ENCODE measurements at places on chromosomes 11 and 22.

- DNase-seq, result no peak
These were observed 55.6 kb downstream of the ARFGAP2 start for GRCh38 chr11:47121056-47121455.

GRCh38 chr22:46085828-46086576 lies 64.3 kb upstream of the PPARA start:
- no peak for DNase-seq

DNA sequence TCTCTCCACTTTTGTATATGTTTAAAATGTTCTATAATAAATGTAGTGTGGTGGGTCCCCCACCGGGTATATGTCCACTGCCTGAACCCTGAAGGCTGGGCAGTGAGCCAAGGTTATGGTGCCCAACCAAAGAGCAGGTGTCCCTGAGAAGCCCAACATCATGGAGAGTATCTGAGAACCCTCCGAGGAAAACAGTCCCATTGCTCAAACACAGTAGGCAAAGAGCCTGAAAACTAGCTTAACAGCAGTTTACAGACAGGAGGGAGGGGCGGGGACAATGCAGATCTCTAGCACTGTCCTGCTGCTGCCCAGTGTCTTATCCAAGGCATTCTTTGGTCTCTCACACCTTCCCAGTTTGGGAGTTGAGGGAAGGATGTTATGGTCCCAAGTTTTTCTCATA lies 91.0 kb downstream of the TMPRSS5 start:
- peak; percentile 46 for DNase-seq

DNA sequence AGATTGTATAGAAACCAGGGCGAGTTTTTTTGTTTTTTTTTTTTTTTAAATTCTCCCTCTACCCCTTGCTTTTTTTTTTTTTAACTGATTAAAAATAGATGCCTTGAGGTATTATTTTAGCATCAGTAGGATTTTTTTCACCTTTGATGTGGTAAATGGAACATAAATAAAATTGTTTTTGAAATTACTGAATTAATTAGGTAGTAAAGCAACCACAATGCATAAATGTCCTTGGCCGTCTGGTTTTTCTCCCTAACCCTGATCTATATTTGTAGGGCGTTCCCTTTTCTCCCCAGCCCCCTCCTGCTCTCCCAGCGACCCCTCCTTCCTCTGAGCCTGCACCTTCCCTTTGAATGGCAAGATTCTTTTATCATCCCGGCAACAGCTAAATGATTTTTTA lies 107.8 kb downstream of the ZBTB16 start:
- no peak for DNase-seq

GRCh38 chr11:67671211-67671520 lies 3.3 kb downstream of the ALDH3B2 start:
- DNase-seq, result no peak

DNA sequence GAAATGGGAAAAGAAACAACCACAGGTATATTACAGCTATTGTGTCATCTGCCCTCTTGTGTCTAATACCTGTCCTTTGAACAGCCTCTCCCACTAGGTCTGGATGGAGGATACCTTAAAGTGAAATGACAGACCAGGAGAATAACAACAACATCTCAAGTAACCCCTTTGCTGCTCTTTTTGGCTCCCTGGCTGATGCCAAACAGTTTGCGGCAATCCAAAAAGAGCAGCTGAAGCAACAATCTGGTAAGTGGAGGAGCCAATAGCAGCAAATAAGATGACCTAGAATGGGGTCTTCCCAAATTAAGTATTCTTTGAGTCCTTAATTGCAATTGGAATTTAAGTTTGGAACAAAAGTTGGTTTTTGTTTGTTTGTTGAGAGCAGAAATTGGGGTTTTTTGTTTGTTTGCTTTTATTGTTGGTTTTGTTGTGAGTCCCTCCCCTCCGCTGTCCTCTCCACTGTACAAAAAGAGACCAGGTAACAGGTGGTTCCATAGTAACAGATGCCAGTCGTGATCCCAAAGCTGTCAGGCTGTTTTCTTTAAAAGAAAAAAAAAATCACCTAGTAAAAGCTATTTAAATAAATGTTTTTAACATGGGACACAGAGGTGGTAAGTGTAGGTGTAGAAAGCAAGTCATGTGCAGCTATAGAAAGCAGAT lies 5.7 kb downstream of the UBE4A start:
- DNase-seq, result no peak

DNA sequence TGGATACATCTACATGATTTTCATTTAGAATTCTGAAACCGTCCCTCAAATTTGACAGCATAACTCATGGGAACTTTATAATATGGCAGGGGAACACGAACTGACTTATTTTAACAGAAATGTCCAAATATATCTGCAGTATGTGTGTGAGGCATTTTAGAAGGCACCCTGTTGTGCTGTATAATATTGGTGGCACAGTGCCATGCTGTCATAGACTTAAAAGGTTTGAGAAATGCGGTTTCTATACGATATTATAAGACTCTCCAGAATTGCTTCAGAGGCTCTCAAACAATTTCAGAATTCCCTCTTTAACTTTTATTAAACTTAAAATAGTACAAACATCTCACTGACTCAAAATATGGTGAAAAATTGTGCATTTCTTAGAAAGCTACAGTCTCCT lies 181.6 kb downstream of the MSANTD4 start:
- DNase-seq, result no peak

- DNase-seq, result no peak
These were observed 24.8 kb upstream of the ADORA2A start for GRCh38 chr22:24402460-24403192.

DNA sequence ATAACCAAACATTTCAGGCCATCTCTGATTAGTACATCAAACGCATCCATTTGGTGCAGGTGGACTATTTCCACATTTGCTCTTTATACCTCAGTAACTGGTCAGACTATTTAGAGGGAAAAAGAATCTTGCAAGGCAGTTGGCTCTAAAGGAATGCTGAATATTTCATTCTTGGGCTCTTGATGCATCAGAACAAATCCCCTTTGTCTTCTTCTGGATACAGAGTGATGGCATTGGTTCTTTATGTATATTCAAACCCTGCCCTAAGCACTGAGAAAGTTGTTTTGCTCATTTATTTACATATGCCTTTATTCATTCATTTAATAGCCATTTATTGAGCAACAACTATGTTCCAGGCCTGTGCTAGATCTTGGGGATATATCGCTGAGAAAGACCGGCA lies 31.1 kb upstream of the RAB30 start:
- no peak for DNase-seq

GRCh38 chr22:37273126-37273845 lies 9.0 kb upstream of the CYTH4 start:
- no peak for DNase-seq

GRCh38 chr22:20439928-20440575 lies 2.4 kb upstream of the SCARF2 start:
- DNase-seq, result no peak

GRCh38 chr11:72041364-72042063 lies 38.8 kb downstream of the NUMA1 start:
- peak; percentile 52 for DNase-seq

- DNase-seq, result peak; percentile 80
These were observed 1.5 kb downstream of the TMEM121B start for GRCh38 chr22:17119481-17120202.

GRCh38 chr22:17844150-17844549 lies 69.9 kb upstream of the BID start:
- no peak for DNase-seq

DNA sequence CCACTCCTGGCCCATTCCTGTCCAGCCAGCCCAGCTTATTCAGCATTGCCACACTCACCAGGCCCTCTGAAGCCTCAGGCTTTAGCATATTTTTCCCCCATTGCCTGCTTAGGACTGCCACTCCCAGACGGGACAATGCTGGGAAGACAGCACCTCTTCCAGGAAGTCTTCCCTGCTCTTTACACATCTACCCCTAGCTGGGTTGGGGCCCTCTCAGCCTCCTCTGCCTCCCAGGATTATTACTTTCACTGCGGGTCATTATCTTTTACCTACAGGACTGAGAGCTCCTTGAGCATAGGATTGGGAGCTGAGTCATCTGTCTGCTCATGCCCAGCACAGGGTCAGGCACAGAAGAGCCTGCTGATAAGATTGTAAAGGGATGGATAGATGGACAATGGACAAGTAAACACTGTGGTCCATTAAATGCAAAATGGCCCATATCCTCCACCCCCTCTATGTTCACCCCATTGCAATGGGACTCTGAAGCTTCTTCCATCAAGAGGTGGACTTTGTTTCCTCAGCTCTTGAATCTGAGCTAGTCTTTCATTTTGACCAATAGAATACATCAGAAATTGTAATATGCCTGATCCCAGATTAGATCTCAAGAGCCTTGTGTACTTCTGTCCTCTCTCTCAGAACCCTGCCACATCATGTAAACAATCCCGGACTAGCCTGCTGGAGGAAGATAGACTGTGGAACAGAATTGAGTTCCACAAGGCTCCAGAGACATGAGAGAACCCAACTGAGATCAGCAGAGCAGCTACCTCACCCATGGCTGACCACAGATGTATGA lies 32.0 kb upstream of the LRRC32 start:
- no peak for DNase-seq

- DNase-seq, result no peak
These were observed 102.6 kb downstream of the ALX4 start for GRCh38 chr11:44207292-44207691.

- DNase-seq, result no peak
These were observed 78.3 kb downstream of the TECTA start for GRCh38 chr11:121179306-121179705.

DNA sequence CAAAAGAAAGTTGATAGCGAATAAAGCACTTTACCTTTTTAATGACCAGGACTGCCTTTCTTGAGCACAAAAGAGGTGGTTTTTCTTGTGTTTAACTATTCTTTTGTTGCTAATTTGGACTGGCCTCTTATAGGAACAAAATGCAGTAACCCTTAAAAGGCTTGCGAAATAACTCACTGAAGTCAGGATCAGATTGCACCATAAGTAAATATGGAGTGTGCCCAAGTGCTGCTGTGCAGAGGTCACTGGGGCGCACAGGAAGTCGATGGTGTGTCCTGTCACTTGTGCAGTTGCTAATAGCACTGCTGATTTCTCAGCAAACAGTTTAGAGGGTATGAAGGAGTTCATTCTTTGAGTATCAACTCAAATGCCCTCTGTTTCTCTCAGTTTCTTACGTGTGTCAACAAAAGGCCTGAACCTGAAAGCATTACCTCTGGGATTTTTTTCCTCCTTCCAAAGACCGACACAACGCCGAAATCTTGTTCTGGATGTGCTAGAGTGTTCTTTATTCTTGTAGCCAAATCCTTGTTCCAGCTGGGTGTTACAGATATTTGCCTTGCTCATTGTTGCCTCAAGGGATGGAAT lies 71.3 kb downstream of the ATXN10 start:
- DNase-seq, result no peak

- no peak for DNase-seq
These were observed 6.9 kb downstream of the NCF4 start for GRCh38 chr22:36867695-36868094.

GRCh38 chr11:66012946-66013761 lies 1.3 kb downstream of the CST6 start:
- DNase-seq, result peak; percentile 40

DNA sequence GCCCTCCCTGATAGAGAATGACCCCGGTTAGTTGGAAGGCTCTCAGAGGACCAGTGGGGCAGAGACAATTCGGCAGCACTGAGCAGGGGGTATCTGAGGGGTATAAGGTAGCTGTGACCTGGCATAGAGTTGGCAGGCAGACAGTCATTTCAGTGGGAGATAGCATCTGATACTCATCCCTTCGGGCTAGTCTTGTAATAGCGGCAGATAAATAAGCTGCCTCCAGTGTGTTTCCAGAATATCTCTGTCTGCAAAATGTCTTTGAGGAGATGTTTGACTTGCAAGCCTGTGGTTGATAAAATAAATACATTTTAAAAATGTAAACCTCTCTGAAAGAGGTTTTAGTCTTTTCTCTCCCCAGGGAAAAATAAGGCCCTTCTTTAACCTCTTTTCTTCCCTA lies 54.2 kb downstream of the TEAD1 start:
- no peak for DNase-seq

DNA sequence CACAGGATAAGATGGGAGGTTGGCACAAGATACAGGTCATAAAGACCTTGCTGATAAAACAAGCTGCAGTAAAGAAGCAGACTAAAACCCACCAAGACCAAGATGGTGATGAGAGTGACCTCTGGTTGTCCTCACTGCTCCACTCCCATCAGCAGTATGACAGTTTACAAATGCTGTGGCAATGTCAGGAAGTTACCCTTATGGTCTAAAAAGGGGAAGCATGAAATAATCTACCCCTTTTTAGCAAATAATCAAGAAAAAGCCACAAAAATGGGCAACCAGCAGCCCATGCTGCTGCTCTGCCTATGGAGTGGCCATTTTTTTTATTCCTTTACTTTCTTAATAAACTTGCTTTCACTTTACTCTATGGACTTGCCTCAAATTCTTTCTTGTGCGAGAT lies 8.7 kb upstream of the PIWIL4 start:
- DNase-seq, result no peak

- no peak for DNase-seq
These were observed 963 bp upstream of the ADORA2A start for GRCh38 chr22:24426436-24426835.

GRCh38 chr11:121478895-121479697 lies 26.3 kb upstream of the SORL1-AS1 start:
- DNase-seq, result peak; percentile 81

- no peak for DNase-seq
These were observed 27.9 kb downstream of the ADAMTS15 start for GRCh38 chr11:130476200-130476921.

GRCh38 chr22:22195265-22196017 lies 49.1 kb upstream of the VPREB1 start:
- DNase-seq, result peak; percentile 96

DNA sequence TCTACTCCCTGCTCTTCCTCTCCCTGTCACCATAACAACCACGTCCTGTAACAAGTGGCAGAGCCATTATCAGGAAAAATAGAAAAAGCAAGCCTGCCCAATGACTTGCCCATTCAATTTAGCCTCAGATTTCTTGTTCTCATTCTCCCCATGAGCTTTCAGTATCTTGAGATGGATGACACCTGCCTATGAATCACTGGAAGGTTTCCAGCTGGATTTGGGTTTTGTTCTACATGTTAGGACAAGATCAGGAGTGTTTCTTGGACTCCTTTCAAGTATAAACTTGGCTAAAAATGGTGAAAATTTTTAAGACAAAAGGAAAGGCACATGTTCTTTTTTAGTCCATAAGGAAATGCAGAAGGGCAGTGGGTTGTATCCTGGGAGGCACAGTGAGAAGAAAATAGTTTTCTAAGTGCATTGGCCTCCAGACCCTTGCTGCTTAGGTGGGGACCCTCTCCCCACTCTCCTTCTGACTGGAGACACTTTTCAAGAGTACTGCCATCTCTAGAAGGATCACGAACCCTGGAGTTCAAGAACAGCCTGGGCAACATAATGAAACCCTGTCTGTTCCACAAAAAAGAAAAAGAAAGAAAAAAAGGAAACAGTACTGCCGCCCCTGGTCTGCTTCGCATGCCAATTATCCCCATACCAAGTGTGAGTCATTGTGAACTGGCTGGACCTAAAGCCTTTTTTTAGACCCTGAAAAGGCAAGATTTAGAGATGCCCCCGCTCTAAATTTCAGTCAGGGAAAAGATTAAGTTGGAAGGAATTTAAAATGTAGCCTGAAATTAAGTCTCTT lies 51.0 kb downstream of the MTNR1B start:
- no peak for DNase-seq

- no peak for DNase-seq
These were observed 39.2 kb downstream of the APOL1 start for GRCh38 chr22:36291831-36292740.
